ENCODE measurements at places on chromosomes 4 and X. TPM values are rescaled to one million over a fixed set of nuclear protein-coding genes. Genes with fewer than 3 reads are reported as not detected.

GRCh38 chr4:169881769-169882168 lies 124.0 kb upstream of the HPF1 start:
- no peak for DNase-seq

Gene TMEM47
- 23.9 TPM for total RNA-seq

- no peak for DNase-seq
Measured at GRCh38 chrX:86946569-86946968, 571.0 kb upstream of the KLHL4 start.

Gene ADH1A
- not detected for total RNA-seq

DNA sequence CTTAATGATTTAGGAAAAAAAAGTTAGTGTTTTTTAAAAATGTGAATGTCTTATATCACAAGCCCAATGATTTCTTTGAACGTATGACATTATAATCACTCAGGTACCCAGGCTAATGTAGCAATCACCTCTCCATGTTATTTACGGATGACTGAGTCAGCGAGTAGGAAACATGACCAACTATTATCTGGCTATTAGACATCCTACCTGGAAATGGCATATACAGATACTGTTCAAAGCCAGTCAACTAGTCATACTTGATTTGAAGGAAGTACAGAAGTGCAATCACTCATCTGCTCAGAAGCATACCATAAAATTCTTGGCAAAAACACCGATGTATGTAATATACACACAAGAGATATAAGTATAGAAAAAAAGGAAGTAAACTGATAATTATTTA lies 732.5 kb downstream of the ARAP2 start:
- no peak for DNase-seq

- DNase-seq = peak; percentile 7
Measured at GRCh38 chr4:188254211-188254610, 115.0 kb downstream of the TRIML1 start.

GRCh38 chrX:146041741-146042140 lies 224.1 kb downstream of the SLITRK2 start:
- DNase-seq = no peak

DNA sequence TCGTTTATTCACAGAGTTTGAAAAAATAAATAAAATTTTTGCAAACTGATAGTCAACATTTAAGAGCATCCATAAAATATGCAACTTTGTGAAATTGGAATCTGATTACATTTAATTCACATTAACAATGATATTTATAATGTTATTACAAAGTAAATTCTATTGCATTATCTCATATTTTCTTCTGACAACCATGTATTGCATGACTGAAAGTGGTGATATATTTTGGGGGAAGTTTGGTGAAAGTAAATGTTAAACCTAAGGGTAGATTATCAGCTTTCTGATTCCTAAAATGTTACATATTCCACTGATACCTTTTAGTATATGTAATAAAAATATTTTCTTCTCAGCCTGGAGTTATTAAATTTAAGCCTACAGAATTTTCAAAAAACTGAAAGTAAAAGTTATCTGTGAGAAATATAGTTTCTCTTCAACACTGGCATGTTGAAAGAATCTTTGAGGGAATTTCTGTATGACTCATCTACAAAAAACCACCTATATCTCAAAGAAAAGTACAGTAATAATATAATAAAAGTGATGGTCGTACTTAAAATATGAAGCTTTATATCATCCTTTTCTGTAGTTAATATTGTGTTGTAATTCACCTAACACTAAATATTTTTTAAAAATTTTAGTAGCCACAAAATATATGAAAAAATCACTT lies 1179.6 kb upstream of the PCDH7 start:
- no peak for DNase-seq

Gene HNRNPH2
- 46.1 TPM for total RNA-seq

GRCh38 chrX:40853816-40854123 lies 118.4 kb upstream of the MED14 start:
- DNase-seq = no peak

DNA sequence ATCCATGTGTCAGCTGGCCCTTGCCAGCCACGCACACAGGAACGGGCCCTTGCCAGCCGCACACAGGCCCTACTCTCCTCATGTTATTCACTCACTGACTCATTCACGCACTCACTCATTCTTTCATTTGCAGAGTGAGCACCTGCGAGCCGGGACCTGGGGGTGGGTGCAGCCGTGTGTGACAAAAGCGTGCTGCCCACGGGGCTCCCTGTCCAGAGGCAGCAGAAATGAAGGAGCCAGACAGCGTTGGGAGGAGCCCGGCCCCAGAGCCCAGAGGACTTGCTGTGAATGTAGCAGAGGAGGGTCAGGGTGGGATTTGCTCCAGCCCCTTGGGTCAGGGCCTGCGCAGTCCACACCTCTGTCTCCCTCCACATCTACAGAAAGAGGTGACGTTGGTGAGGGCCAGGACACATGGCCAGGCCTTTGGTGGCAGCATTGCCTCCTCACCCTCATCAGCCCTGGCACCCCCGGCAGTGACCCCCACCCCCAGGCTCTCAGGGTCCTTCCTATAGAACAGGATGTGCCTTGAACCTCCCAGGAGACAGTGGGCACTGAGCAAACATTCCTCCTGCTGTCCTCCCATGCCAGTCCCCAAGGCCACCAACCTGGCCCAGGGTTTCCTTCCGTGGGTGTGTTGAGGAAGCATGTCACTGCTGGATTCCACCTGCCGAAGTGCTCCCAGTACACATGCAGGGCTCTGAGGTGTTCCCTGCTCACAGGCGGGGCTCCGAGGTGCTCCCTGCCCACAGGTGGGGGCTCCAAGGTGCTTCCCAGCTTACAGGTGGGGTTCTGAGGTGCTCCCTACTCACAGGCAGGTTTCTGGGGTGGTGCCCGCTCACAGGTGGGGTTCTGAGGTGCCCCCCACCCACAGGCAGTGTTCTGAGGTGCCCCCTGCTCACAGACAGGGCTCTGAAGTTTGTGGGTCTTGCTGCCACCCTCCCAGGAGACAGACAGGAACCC lies 105.7 kb downstream of the HMX1 start:
- DNase-seq = no peak

- no peak for DNase-seq
Measured at GRCh38 chr4:8855818-8856245, 15.8 kb downstream of the HMX1 start.

- no peak for DNase-seq
Measured at GRCh38 chr4:42715807-42716482, 59.0 kb upstream of the ATP8A1 start.

Gene RIPPLY1
- not detected for total RNA-seq

Gene EVC2
- 3.4 TPM for total RNA-seq

Gene COPS4
- total RNA-seq = 133 TPM

GRCh38 chr4:16661813-16662212 lies 236.6 kb downstream of the LDB2 start:
- DNase-seq = no peak

- no peak for DNase-seq
Measured at GRCh38 chrX:108736509-108737479, at the start of gene IRS4. IRS4 (minus strand) TSS chrX:108736563.

- DNase-seq = no peak
Measured at GRCh38 chr4:121270389-121270788, 106.3 kb upstream of the TNIP3 start.

DNA sequence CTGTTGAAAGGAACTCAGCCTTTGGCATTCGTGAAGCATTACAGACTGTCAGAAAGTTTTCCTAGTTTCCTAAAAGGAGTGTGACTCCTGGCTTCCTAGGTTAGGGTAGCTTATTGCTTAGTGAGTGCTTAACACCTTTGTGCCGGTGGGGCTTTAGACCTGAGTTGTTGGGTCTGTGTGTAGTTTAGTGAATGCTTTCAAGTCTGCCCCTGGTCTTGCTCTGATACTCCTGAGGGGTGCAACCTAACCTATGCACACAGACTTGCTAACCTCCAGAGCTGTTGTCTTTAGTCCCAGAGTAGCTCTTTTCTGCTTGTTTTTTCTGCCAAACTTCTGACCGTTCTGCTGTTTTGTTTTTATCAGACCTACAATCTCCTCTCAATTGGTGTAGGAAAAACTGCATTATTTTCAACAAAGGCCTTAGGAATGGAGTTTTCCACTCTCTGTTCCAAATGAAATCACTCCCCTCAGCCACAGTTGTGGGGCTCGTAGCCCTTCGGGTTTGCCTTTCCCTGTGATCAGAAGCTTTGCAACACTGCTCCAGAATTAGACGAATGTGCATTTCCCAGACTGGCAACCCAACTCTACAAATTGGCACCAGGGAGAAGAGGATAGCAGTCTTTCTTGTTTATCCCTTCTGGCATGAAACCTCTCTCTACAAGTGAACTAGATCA lies 1399.1 kb upstream of the PCDH7 start:
- no peak for DNase-seq

- no peak for DNase-seq
Measured at GRCh38 chr4:112279882-112280315, 5.8 kb downstream of the TIFA start.

DNA sequence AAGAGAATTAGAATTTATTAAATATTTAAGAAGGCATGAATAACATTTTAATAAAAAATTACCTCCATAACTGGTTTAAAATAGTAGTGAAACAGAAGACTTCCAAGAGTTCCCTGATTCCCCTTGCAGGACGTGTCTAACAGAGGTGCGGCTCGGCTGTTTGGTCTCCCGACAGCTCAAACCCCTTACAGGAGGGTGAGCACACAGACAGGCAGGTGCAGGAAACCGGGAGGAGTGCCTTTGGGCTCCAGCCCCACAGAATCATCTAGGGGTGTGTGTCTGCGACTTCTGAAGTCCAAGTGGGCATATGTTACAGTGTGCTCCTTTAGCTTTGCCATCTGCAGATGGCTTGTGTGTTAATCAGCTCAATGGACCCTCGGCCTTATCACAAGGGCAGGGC lies 88.1 kb upstream of the CCSER1 start:
- DNase-seq = no peak

Gene PAGE3
- total RNA-seq = not detected

DNA sequence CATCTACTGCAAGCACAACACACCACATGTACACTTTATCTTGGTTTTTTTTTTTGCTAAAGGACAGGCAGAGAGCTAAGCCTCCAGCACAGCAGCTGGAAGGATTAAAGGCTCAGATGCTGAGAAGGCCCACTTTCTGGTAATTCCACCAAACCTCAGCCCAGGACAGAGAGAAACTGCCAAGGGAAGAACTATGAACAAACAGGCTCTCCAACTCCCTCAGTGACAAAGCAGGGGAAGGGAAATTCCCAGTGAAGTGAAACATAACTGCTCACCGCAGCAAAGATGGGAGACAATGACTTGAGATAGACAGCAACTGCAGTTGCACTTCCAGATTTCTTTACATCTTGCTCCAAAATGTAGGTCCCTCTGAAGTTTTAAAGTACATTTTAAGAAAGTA lies 4.8 kb downstream of the PROM1 start:
- no peak for DNase-seq

- peak; percentile 13 for DNase-seq
Measured at GRCh38 chr4:3765271-3766035, 732 bp upstream of the ADRA2C start.

GRCh38 chrX:150926791-150927190 lies 28.3 kb upstream of the CD99L2 start:
- DNase-seq = no peak

DNA sequence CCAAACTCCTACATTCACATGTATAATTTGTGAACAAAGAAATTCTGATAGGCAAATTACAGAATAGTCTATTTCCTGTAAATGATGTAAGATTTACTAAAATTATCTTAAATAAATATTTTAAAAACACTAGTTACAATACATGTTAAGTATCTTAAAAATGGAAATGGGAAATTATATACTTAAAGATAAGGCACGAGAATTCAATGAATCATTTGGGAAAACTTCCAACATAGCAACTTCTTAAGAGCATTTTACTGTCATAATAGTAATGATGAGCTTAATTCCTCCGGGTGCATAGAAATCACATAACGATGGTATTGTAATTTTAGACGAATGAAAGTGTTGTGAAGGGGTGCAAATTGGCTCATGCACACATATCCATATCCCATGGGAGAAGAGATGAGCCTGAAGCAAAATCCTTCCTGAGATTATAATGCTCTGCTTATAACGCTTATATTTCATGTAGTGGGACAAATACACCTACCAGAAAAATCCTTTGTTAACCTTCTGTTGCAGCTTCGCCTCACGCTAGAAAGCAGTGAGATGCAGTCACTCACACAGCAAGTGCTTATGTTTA lies 873.5 kb downstream of the PDHA2 start:
- no peak for DNase-seq

DNA sequence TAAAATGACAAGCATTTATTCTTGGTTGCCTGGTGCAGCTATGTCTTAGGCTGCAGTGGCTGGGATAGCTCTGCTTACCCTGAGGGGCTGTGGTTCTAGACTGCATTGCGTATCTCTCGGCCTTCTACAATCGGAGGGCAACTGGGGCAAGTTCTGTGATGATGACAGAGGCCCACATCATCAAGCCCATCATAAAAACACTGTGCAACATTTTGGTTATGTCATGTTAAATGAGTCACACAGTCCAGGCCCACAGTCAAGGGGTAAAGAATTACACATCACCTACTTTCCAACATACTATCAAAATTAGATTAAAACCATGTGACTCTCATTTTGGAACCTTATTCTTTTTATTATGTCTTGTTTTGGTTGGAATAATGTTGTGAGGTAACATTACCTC lies 120.2 kb upstream of the GUCY1A1 start:
- peak; percentile 54 for DNase-seq

- DNase-seq = no peak
Measured at GRCh38 chr4:182619660-182620059, 297.5 kb downstream of the DCTD start.

All from RPMI7951 (cell line).